Cerebellar nuclear complex (tissue), 1 donor: ENCODE measurements at places on chromosomes 2 and 18.

GRCh38 chr2:161085149-161085548 lies 75.1 kb upstream of the TANK start:
- DNase-seq = no peak

DNA sequence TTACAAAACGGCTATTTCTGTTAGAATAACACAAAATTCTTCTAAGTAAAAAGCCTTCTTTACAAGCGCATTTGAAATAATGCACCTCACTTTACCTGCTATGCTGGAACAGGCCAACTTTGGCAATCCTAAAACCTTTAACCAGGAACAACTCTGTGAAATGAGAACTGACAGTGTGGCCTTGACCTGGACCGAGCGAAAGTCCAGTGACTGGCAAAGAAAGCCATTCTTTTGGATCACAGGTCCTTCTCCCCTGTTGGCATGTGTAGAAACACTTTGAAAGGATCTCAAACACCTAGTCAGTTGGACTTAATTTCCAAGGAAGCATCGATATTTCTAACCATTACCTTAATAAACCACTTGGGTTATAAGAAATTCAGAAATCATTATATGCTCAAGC lies 21.2 kb downstream of the MAPRE2 start:
- DNase-seq = no peak

DNA sequence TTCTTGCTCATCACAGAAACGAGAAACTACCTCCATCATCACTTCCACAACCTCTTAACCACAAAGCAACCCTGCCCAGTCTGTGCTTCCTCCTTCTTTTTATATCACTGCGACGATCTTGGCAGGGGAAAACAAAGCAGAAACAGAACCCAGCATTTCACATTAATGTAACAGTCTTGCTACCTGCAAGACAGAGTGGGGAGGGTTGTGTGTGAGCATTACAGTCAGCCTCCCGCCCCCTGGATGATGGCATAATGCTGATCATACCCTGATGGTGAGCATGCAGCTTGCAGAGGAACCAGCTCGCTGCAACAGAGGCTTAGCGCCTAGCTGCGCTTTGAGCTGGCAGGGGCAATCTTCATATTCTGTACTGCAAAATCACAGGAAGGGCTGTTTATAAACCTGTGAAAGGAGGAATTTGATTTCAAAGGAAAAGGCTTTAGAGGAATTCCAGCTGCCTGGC lies 376.1 kb downstream of the IRS1 start:
- DNase-seq = no peak

DNA sequence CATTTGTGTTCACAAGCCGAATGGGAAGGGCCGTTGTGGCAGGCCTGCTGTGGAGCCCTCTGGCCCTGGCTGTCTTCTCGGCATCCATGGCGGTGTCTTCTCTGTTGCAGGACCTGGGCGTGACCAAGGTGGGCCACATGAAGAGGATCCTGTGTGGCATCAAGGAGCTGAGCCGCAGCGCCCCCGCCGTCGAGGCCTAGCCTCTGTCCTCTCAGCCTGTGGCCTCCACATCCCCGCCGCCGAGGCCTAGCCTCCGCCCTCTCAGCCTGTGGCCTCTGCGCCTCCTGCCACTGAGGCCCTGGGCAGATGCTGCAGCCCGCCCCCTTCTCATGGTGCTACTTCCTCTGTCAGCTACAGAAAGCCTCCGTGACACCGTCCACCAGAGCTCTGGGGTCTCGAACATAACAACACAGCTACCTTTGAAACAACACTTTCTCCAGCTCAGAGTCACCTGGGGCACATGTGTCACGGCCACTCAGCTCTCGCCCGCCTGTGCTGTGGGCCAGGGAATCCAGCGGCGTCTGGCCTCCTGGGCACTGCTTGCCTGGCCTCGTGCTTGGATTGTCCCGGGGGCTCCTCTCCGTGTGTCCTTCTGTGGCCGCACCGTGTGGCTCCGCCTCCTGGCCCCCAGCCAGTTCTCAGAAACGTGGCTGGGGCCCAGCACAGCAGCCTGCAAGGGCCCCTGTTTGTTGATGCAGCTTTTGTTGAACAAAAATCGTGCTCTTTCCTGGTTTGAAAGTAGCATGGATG lies 97.1 kb downstream of the USP40 start:
- no peak for DNase-seq

- DNase-seq = no peak
These were observed 59.8 kb upstream of the IL1R1 start for GRCh38 chr2:102082571-102083392.

GRCh38 chr2:219384083-219384713 lies 3.5 kb downstream of the DNPEP start:
- no peak for DNase-seq

DNA sequence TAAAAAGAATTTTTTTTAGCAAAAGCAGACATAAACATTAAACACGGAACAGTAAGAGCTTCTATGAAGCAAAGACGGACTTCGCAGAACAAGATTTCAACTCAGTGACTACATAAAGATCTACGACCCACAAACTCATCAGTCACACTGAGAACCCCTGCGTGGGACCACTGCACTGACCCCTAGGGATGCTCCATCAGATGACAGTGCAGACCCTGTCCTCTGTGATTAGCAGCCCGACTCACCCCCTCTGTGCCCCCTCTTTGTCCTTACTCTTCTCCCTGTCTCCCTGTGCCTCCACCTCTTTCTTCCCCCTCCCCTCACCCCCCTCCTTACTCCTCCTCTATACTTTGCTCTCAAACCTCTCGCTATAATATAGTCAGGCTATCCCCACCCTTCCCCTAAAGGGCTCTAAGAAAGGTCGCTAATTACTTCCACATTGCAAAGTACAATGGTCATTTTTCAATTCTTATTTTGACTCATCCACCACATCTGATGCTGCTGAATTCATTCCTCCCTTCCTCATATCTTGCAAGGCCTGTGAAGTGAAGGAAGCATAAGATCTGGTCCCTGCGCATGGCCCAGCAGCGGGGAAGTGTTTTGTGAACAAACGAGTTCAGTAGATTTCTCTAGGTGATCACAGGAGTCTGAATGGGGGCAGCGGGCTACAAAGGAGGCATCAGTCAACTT lies 89.3 kb downstream of the CABYR start:
- DNase-seq = no peak

DNA sequence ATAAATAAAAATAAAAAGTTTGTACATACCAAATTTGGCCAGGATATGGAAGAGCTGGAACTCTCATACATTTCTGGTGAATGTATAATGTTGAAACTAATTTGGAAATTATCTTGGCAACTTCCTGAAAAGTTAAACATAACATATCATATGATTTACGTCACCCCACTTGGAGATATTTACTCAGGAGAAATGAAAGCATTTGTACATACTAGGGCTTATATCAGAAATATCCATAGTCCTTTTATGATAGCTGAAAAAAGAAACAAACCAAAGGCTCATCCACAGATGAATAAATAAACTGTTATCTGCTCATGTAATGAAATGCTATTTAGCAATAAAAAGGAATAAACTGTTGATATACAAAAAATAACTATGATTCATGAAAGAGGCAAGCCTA lies 318.2 kb upstream of the NRXN1 start:
- no peak for DNase-seq

GRCh38 chr2:166520604-166521003 lies 26.6 kb upstream of the SCN7A start:
- no peak for DNase-seq

- no peak for DNase-seq
These were observed 136.4 kb downstream of the USP34 start for GRCh38 chr2:61334466-61334865.

DNA sequence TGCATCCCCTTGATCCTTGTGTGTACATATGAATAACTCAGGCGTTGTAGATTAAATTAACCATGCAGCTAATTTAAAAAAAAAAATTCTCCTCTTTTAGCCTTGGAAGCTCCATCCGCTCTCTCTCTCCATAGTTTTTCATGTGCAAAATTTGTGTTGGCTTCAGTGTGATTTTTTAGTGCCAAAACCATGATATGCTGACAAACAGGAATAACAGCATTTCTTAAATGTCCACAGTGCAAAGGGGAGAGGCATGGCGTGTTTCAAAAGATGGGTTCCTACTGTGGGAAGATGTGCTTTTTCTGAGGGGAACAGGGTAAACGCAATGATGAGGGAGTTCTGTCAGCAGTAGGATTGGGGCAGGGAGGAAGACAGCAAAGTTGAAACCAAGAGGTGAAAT lies 247.0 kb downstream of the ICOS start:
- no peak for DNase-seq

DNA sequence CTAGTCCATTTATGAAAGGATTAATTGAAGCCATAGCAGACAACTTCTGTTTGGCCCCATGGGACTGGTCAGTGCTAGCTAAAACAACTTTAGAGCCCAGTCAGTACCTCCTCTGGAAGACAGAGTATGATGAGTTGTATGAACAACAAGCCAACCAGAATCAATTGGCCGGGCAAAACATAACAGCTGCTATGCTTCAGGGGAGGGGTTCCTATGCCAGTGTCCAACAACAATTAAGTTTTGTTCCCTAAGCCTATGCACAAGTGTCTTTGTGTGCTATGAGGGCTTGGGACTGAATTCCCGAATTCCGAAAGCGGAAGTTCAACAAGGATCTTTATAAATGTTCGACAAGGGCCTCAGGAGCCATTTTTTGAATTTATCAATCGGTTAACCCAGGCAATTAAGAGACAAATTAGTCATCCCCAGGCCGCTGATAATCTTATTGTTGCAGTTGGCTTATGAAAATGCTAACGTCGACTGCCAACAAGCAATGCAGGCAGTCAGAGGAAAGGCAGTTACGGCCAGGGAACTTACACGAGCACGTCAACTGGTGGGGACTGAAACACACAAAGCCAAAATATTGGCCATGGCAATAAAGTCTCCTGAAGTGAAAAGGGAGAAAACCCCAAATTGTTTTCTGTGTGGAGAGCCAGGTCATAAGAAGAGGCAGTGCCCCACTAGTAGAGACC lies 57.9 kb downstream of the ZNF638 start:
- no peak for DNase-seq

- no peak for DNase-seq
These were observed 113.5 kb upstream of the PPP1CB start for GRCh38 chr2:28638102-28638501.

DNA sequence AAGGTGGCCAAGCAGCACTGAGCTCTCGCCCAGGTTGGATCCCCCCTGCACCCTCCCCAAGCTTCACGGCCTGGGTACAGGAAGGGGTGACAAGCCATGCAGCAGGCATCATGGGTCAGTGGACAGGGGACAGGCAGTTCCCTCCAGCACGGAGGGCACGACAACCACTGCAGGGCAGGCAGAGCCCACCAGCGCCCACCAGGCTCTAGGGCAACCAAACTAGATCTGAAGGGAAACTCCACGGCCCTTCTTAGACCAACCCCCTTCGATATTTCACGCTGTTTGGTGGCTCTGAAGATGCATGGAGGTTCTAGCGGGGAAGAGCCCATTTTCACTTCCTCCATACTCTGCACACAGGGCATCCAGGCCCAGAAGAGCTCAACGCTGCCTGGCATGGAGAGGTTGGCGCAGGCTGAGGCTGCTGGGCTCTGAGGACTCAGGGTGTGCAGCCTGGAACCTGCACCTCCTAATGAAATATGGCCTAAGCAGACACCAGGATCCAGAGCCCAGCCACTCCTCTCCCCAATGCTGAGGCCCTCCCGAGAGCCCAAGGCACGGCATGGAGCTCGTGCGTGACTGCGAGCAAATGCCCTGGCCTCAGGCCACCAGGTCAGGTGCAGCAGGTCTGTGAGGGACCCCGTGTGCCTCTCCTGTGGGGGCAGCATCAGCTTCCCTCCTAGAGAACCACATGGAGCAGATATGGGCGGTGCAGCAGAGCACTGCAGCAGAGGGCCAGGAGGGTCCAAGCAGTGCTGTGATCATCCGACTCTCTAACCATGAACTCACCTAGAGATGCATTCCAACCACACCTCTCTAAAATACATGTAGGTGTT lies 8.7 kb upstream of the MTERF4 start:
- no peak for DNase-seq

DNA sequence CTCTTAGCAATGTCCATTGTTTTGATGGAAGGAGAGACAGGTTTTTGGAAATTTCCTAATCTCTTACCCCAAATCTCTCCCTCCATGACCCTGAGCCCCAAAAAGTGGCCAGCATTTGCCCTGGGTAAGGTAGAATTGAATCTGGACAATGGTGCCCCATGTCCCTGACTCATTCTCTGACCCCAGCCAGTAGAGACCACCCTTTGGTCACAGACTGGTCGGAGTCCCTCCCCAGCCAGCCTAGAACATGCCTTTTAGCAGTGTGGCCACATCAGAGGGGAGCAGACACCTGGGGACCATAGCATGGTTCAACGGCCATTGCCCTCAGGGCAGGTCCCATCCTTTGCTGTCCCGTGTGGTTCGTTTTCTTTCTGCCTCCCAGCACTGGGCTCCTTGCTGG lies 6.5 kb upstream of the NT5DC4 start:
- no peak for DNase-seq

DNA sequence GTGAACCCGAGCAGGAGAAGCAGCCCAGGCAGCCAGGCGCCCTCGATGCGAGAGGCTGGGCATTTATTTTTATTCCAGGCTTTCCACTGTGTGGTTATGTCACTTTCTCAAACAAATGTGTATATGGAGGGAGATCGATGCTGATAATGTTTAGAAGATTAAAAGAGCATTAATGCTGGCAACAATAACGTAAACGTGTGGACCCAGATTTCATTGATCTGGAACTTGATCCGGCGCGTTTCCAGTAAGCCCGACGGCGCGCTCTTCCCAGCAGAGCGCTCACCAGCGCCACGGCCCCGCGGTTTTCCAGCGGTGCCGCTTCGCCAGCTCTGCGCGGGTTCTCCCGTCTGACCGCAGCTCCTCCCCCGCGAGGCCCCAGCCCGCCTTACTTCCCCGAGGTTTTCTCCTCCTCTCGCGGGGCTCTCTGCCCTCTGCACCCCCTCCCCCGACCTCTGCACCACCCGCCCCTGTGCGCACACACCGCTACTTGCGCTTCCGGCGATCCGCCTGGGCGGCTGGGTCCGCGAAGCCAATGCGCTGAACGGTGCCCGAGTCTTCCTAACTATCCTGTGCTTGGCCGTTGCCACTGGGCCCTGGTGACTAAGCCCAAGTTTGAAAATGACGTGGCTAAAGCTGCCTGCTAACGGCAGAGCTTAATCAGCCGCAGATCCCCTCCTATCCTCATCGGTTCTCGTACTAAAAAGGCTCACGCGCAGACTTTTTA lies 6.1 kb downstream of the ONECUT2 start:
- no peak for DNase-seq

GRCh38 chr2:213261715-213262114 lies 22.5 kb upstream of the SPAG16 start:
- DNase-seq = no peak
